ENCODE measurements at places on chromosomes 2 and 18.

DNA sequence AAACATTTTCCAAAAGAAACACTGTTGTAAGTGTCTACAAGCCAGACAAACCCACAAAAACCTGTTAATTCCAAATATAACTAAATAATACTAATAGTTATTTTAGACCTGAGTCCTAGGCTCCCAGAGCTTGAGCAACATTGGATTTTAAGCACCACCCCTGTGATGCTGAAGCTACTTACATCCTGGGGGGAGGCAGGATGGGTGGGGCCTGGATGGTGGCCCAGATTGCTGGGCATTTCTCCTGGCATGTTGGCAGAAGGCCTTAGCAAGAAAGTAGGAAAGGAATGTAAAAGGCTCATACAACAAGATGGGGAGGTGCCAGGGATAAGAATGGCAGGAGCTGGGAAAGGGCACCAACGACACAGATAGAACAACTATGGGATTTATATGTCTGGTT lies 50.7 kb upstream of the OTX1 start:
- no peak for DNase-seq

DNA sequence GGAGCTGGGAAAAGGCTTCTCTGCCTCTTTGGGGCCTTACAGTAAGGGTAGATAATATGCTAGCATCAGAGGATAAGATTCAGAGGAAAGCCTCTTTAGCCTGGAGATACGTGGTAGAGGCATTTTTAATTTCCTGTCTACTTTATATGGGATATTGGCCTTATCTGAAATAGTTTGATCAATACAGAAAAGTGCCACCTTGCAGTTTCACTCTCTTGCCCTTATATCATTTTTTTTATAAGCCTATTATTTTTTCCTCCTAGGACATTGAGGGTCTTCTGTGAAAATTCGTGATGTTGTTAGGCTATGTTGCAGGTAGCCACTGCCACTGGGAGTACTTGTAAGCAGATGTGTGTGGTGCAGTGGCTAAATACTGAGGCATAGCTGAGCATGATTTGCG lies 40.1 kb upstream of the TOGARAM2 start:
- DNase-seq, result no peak

DNA sequence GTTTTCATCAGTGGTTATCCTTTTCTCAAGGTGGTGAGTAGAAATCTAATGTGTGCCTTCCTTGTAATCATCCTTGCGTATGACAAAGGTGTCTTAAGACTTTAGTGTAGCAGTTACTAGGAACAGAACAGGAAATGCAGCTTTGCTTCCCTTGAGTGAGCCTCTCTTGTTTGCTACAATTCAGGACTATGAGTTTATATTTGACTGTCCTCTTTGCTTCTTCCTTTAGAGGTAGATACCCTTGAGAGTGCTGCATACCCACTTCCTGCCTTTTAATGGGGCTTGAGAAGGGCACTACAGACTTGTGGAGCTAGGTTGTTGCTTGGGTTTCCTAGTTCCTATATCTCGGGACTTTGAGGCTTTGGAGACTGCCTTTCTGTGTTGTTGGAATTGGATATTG lies 3.8 kb downstream of the KCNJ13 start:
- DNase-seq, result no peak

GRCh38 chr2:25347205-25347815 lies 5.6 kb upstream of the DNMT3A start:
- no peak for DNase-seq

DNA sequence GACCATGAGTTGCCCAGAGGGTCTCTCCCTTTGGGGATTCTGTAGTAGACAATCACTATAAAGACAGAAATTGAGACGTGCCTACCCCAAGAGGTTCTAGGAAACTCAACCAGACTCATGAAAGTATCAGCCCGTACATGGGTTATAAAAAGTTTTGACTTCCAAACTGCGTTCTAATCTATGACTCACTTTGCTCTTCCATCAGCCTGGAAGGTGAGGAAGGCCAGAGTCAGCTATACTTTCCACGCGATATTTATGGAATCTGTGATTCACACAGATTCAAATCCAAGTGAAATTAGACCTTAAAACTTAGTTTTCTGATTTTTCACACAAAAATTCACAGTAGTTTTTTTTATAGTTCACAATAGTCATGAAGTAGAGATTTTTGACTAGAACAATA lies 7.7 kb upstream of the LYPD1 start:
- DNase-seq, result no peak

Data from stimulated activated CD8-positive, alpha-beta memory T cell treated with anti-CD3 and anti-CD28 coated beads, Interleukin-2, amount 100 ng/mL, for 1 hour (primary cell).